ENCODE measurements at places on chromosomes 3 and 15.

DNA sequence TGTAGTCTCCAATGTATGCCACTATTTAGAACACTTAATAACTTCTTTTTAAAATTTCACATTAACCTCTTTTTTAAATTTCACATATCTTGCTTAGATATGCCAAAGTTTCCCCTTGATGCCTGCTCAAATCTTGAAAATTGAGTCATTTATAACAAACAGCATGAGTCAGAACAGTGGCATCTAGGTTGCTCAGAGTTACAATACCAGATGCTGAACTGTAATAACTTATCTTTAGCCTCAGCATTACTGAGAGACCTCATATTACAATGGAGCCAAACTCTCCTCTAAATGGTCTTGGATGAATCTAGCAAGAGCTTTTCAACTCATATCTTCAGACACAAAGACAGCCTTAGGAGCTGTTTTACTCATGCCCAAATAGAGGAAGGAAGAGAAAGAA is 439.3 kb upstream of the ARPP21 start:
- no peak for ATAC-seq

GRCh38 chr15:92283813-92284212 is 109.9 kb upstream of the ST8SIA2 start:
- ATAC-seq: no peak

- ATAC-seq: no peak
Measured at GRCh38 chr3:86653661-86654205, 337.2 kb downstream of the VGLL3 start.

DNA sequence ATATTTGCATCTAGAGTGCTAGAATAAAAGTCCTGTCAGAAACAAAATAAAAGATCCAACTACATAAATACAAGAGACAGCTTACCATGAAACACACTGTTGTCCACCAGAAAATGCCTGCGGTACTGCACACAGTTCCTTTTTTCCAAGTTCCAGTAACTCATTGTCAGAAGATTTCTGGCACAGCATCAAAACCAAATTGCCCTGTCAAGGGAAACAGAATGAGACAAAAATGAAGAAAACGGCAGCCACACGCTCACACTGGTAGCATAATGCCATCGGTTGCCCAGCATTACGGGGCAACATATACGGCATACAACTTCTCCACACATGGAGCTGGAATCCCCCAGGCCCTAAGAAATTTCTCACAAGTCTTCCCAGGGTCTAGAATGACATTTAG is 40.8 kb downstream of the PLCH1 start:
- ATAC-seq: no peak

- no peak for ATAC-seq
Measured at GRCh38 chr3:122058294-122058693, 3.1 kb downstream of the CD86 start.
